ENCODE measurements at places on chromosomes 2 and 18.

DNA sequence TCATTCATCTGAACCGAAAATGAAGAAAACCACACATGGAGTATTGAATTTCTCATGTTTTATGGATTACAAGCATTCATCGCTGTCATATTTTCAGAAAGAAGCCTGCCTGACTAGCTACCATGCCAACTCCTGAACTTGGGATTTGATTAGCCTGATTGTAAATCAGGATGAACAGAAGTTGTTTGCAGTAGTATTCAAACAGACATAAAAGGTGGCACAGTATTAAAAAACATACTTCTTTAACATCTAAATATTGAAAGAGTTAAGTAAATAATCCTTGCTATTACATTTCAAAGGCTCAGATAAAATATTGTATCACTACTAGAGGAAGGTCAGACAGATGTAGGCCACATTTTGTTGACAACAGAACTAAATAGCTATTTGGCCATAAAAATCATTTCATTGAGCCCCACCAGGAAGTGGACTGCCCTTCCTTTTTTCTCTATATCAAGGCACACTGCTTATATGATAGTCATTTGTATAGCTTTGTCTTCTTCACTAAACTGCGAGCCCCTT, 21.6 kb downstream of the SLC38A11 start:
- DNase-seq, result no peak
- H3K27ac ChIP-seq, result no peak overlapping the region
- no peak overlapping the region for H3K4me3 ChIP-seq
- no peaks in the 10 kb centered on the region for H3K27me3 ChIP-seq
- no peaks in the 10 kb centered on the region for H3K36me3 ChIP-seq

DNA sequence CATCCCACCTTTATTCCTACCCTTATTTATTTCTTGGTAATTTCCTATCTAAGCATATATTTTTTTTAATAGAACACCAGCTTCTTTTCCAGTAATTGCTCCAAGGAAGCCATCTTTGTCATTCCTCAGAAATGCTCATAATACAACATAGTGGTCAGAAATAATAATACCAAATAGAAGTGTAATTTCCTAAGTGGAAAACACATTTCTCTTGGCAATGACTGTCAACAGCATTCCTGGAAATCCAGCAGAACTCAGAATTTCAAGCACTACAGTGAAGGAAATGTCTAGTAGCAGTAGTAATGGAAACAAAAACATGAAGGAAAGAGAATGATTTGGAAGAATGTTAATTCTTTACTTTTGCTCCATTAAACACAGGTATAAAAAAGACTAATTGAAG, 56.6 kb downstream of the GDF7 start:
- H3K4me1 ChIP-seq, result no peaks in the 10 kb centered on the region
- DNase-seq, result no peak
- no peaks in the 10 kb centered on the region for H3K36me3 ChIP-seq
- H3K27me3 ChIP-seq, result no peaks in the 10 kb centered on the region
- no peak overlapping the region for H3K27ac ChIP-seq
- no peak overlapping the region for H3K4me3 ChIP-seq

- H3K4me3 ChIP-seq, result no peak overlapping the region
- H3K27me3 ChIP-seq, result no peaks in the 10 kb centered on the region
- no peak overlapping the region for H3K27ac ChIP-seq
- no peaks in the 10 kb centered on the region for H3K36me3 ChIP-seq
- H3K4me1 ChIP-seq, result no peaks in the 10 kb centered on the region
These were observed 135.0 kb downstream of the SMAD2 start for GRCh38 chr18:47795434-47795814.

DNA sequence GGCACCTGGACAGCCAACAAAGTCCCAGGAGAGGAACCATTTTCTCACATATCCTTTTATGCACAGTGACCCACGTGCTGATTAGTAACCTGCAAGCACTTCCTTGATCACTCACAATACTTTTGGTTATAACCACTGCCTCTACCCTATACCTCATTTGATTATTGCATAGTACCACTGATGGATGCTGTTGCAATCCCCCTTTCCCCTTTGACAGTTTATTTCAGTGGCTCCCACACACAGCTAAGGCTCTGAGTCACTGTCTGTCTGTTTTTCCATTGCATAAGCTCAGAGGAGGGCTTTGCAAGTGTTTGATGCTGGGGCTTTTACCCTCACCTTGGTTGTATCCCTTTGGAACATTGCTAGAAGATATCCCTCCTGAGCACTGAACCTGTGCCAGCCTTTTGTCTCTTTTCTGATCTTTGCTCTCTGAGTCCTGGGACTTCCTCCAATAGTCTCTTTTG, 101.7 kb upstream of the RBBP8 start:
- peak; percentile 31 for DNase-seq
- no peaks in the 10 kb centered on the region for H3K4me1 ChIP-seq
- no peak overlapping the region for H3K4me3 ChIP-seq
- no peaks in the 10 kb centered on the region for H3K36me3 ChIP-seq
- H3K27me3 ChIP-seq, result no peaks in the 10 kb centered on the region

- H3K36me3 ChIP-seq, result no peaks in the 10 kb centered on the region
- H3K27me3 ChIP-seq, result no peaks in the 10 kb centered on the region
- H3K4me3 ChIP-seq, result no peak overlapping the region
- no peak for DNase-seq
These were observed 21.6 kb downstream of the LDLRAD4 start for GRCh38 chr18:13240060-13240725.

DNA sequence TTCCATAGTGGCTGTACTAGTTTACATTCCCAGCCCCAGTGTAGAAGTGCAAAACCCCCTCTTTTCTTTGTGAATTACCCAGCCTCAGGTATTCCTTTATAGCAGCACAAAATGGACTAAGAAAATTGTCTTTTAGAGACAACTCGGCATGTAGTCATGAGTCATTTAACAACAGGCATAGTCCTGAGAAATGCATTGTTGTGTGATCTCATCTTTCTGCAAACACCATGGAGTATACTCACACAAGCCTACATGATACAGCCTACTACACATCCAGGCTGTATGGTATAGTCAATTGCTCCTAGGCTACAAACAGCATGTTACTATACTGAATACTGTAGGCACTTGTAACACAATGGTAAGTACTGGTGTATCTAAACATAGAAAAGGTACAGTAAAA, 44.4 kb upstream of the MBP start:
- H3K4me1 ChIP-seq, result no peaks in the 10 kb centered on the region
- DNase-seq, result no peak
- no peaks in the 10 kb centered on the region for H3K27me3 ChIP-seq
- no peaks in the 10 kb centered on the region for H3K36me3 ChIP-seq
- H3K27ac ChIP-seq, result no peak overlapping the region
- no peak overlapping the region for H3K4me3 ChIP-seq

GRCh38 chr18:74544898-74545297, 10.6 kb downstream of the CNDP1 start:
- no peak overlapping the region for H3K27ac ChIP-seq
- H3K4me1 ChIP-seq, result no peaks in the 10 kb centered on the region
- no peaks in the 10 kb centered on the region for H3K36me3 ChIP-seq
- DNase-seq, result no peak

GRCh38 chr18:54924948-54925347, 34.3 kb downstream of the CCDC68 start:
- no peaks in the 10 kb centered on the region for H3K4me1 ChIP-seq
- no peak for DNase-seq
- H3K27ac ChIP-seq, result no peak overlapping the region
